Tibial nerve (tissue), 4 donors: ENCODE measurements at places on chromosomes 5 and 9. TPM values are rescaled to one million over a fixed set of nuclear protein-coding genes. Genes with fewer than 3 reads are reported as not detected.

EDIL3 gene
- 27.3 TPM for total RNA-seq

PCDHB11 gene
- 7.4 TPM for total RNA-seq

CYSRT1 gene
- not detected for total RNA-seq

NTNG2 gene
- 0.87 TPM for total RNA-seq

MAP1B gene
- total RNA-seq: 223 TPM

SLC46A2 gene
- total RNA-seq: 0.22 TPM

PCAT7 gene
- total RNA-seq: 0.22 TPM

CDH10 gene
- total RNA-seq: not detected

ACOT12 gene
- total RNA-seq: not detected

C9orf78 gene
- 61.2 TPM for total RNA-seq

MAMDC4 gene
- 3.8 TPM for total RNA-seq

GZMA gene
- 0.90 TPM for total RNA-seq

SGCD gene
- 13.5 TPM for total RNA-seq

SPATA31C1 gene
- not detected for total RNA-seq

SURF4 gene
- total RNA-seq: 136 TPM

SH3GL2 gene
- not detected for total RNA-seq

FANCC gene
- 12.5 TPM for total RNA-seq

ZNF366 gene
- total RNA-seq: 6.0 TPM

ZFR gene
- total RNA-seq: 63.9 TPM

CLK4 gene
- total RNA-seq: 40.2 TPM

EGFLAM gene
- 64.5 TPM for total RNA-seq

HSPA9 gene
- 225 TPM for total RNA-seq

TRPM6 gene
- 0.30 TPM for total RNA-seq

COL23A1 gene
- 7.9 TPM for total RNA-seq

CA9 gene
- total RNA-seq: not detected

BARHL1 gene
- total RNA-seq: not detected

PGM5 gene
- 43.1 TPM for total RNA-seq

PCDHB3 gene
- 3.9 TPM for total RNA-seq

PCDHGB1 gene
- total RNA-seq: 6.8 TPM

TAF7 gene
- 80.0 TPM for total RNA-seq

WDR38 gene
- total RNA-seq: 0.39 TPM

CDKN2AIPNL gene
- total RNA-seq: 13.9 TPM

DMRT3 gene
- 0.42 TPM for total RNA-seq

C5orf22 gene
- 9.8 TPM for total RNA-seq

ADAMTS16 gene
- 1.6 TPM for total RNA-seq

CD14 gene
- 73.9 TPM for total RNA-seq

C5orf58 gene
- total RNA-seq: not detected

SLC34A1 gene
- not detected for total RNA-seq

F2RL2 gene
- total RNA-seq: not detected

ELAVL2 gene
- total RNA-seq: 0.63 TPM

SARDH gene
- total RNA-seq: 6.5 TPM

COL15A1 gene
- total RNA-seq: 55.3 TPM

TNFSF15 gene
- 0.78 TPM for total RNA-seq

MXD3 gene
- total RNA-seq: 33.9 TPM

TEK gene
- total RNA-seq: 18.8 TPM

NR6A1 gene
- total RNA-seq: 7.7 TPM

LHX6 gene
- 2.5 TPM for total RNA-seq

CARTPT gene
- total RNA-seq: not detected

SLC31A2 gene
- 25.3 TPM for total RNA-seq

GGTA1 gene
- total RNA-seq: 6.5 TPM

EQTN gene
- total RNA-seq: not detected

RORB gene
- total RNA-seq: 3.5 TPM

FOXD4L6 gene
- total RNA-seq: not detected

OR1Q1 gene
- not detected for total RNA-seq
